ENCODE measurements at places on chromosomes 16 and 17. TPM values are rescaled to one million over a fixed set of nuclear protein-coding genes. Genes with fewer than 3 reads are reported as not detected.

DNA sequence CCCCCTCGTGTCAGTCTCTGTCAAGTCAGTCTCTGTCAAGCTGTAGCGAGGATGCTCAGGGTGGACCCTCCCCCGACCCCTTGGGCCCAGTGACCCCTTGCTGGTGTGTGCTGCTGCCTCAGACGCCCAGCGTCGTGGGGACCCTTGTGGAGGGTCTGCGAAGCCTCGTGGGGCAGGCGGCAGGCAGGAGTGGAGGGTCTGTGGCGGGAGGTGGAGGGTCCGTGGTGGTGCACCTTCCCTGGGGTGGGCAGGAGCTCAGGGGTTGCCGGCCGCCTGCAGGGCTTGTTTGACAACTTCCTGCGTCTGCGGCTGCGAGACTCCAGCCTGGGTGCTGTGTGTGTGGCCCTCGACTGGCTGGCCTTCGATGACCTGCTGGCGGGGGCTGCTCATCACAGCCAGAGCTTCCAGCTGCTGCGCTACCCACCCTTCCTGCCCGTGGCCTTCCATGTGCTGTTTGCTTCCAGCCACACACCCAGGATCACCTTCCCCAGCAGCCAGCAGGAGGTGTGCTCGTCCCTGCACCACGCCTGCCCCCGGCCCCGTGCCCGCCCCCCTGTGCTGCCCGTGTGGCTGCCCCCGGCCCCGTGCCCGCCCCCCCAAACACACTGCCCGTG, 5.6 kb downstream of the GNG13 start:
- no peak overlapping the region for H3K4me3 ChIP-seq
- no peaks in the 10 kb centered on the region for H3K27me3 ChIP-seq
- 0 out of 2 replicates have a peak, but pooled peaks cover under 1% of the 10 kb centered on the region for H3K4me1 ChIP-seq
- DNase-seq: no peak
- H3K36me3 ChIP-seq: no peaks in the 10 kb centered on the region

DNA sequence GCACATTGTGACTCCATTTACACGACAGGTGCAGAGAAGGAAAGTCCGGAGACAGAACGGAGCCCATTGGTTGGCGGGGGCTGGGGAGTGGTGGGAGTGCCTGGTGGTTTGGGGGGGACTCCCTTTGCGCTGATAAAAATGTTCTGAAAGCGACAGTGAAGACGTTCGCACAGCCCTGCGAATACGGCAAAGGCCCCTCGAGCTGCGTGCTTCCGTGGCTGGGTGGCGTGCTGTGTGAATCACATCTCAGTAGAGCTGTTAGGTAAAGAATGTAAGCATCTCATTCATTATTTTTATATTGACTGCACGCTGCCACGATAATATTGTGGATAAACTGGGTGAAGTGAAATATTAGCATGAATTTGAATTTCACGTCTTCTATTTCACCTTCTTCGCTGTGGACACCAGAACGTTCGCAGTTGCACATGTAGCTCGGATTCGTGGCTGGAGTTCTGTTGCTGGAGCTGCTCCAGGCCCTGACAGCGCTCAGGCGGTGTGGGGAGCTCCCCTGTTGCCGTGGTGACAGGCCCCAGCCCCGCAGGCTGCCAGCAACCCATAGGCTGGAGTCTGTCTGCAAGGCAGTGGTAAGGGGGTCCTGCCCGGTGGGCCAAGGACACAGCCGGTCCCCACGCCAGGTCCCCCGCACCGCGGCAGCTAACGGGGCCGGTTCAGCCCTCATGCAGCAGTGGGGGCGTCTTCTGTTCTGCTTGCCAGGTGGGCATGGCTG, 44.6 kb downstream of the SOX8 start:
- H3K4me1 ChIP-seq: no peaks in the 10 kb centered on the region
- no peak overlapping the region for H3K27ac ChIP-seq
- H3K36me3 ChIP-seq: no peaks in the 10 kb centered on the region
- no peak for DNase-seq

DNA sequence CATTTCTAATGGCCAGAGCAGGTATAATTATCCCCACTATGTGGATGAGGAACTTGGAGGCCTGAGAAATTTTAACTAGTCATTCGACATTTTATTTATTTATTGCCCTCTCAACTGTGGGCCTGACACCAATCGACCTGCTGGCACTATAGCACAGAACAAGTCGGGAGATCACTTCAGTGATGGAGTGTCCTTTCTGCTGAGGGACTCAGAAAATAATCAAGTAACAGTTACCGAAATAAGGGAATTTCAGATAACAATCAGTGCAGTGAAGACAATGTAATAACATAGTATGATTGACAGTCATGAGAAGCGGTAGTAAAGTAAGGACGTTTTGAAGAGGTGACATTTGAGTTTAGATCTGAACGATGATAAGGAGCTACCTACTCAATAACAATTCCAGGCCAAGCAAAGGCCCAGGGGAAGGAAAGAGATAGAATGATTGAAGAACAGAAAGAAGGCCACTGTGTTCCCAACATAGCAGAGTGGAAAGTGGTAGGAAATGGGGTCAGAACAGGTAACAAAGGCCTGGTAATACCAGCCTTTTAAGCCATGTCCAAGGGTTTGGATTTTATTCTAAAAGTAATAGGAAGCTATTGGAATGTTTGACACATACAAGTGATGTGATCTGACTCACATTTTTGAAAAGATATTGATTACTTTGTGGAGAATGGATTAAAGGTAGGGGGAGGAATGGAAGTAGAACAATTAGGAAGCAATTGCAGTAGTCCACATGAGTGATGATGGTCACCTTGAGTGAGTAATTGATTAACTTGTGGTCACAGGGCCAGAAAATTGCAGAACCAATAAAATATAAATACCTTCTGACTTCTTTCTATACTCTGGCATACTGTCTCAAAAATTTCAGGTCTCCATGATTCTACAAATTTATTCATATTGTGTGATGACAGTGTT, 1.4 kb downstream of the STXBP4 start:
- H3K4me1 ChIP-seq: peaks cover 23% of the 10 kb centered on the region
- no peak overlapping the region for H3K27ac ChIP-seq
- no peaks in the 10 kb centered on the region for H3K27me3 ChIP-seq
- no peaks in the 10 kb centered on the region for H3K36me3 ChIP-seq
- peak overlapping the region; percentile 62 for H3K4me3 ChIP-seq

DNA sequence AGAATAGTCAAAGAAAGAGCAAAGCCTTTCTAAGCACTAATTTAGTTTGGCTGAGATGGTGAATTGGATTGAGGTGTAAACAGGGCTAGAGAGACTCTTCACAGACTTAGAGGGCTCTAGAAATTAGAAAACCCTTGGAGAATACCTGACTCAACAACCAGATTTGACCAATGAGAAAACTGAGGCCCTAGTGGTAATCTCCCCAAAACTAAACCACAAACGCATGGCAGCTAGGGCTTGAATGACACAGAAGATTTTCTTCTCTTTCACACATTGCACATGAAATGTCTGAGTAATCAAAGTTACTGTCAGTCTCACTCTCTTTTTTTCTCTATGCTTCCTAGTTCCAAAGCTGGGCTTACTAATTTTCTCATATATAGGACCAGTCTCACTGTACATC, 314.5 kb upstream of the KCNJ16 start:
- DNase-seq: no peak
- peaks cover 38% of the 10 kb centered on the region for H3K4me1 ChIP-seq
- H3K4me3 ChIP-seq: no peak overlapping the region
- no peaks in the 10 kb centered on the region for H3K36me3 ChIP-seq
- no peaks in the 10 kb centered on the region for H3K27me3 ChIP-seq

Gene TRPV3
- 8.9 TPM for total RNA-seq

Gene LLGL2
- total RNA-seq: 165 TPM
